ELR (cell line): ENCODE measurements at places on chromosomes 4 and X.
A peak's percentile ranks its signal among the peaks of the same experiment; 100 is the strongest.

- DNase-seq = peak; percentile 10
Measured at GRCh38 chr4:32106767-32107166, 1386.6 kb downstream of the PCDH7 start.

DNA sequence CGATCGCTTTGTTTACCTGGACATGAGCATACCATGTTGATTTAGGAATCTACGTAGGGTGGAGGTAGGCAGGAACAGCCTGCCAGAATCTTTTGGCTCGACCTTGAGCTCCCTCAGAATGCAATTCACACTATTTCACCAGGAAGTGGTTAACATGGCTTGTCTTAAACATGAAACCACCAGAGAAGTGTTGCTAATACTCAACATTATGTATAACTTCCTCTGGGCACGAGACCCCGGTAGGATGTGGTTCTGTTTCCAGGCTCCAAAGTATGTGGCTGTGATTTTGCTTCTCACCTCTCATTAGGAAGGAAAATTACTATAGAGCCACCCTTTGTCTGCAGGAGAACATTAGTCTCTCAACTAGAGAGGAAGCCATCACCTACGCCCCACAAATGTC, 59.0 kb upstream of the VCX3B start:
- DNase-seq = peak; percentile 3

DNA sequence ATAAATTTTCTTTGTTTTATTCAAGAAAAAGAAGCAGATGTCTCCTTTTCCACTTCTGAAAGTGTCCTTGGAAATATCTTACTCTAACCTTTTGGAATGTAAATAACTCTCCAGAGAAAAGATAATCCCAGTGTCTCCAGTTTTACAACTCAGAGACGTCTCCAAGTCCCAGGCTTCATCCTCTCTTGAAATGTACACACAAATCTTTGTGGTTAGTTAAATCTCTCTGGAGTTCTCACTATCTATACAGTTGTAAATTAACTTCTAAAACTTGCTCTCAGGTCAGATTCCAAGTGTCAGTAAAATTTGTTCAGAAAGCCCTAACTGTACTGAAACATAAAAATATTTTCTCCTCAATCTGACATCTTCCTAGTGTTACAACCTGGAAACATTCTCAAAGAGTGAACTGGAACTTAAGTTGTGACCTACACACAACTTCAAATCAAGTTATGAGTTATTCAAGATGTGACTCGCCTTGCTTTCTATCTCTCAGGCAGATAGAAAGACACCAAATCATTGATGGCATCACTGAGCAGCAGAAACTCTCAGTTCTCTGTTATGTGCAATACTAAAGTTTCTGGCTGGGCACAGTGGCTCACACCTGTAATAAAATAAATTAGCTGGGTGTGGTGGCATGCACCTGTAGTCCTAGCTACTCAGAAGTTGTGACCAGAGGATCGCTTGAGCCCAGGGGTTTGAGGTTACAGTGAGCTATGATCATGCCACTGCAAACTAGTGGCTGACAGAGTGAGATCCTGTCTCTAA, 284.2 kb downstream of the RCHY1 start:
- no peak for DNase-seq

- DNase-seq = no peak
Measured at GRCh38 chrX:12693754-12694153, 97.5 kb upstream of the PRPS2 start.

GRCh38 chrX:48802089-48802904, 430 bp downstream of the HDAC6 start:
- peak; percentile 84 for DNase-seq

DNA sequence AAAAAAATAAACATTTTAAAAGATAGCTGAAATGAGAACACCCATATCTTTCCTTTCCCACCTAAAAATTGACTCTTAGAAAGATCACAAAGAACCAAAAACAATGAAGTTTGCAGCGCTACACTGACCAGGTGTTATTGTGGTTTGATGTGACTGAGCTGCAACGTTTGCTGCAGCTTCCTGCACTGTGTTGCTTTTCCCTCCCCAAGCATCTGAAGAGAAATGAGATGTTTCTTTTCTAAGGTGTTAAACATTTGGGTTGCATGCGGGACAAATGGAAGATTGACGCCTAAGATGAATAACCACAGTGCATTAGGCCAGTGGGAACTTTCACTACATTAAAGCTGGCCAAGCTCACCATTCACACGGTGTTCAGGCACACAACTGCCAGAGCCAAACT, 8.9 kb downstream of the LEF1 start:
- no peak for DNase-seq

GRCh38 chrX:77444075-77444474, 3.1 kb upstream of the FGF16 start:
- no peak for DNase-seq

DNA sequence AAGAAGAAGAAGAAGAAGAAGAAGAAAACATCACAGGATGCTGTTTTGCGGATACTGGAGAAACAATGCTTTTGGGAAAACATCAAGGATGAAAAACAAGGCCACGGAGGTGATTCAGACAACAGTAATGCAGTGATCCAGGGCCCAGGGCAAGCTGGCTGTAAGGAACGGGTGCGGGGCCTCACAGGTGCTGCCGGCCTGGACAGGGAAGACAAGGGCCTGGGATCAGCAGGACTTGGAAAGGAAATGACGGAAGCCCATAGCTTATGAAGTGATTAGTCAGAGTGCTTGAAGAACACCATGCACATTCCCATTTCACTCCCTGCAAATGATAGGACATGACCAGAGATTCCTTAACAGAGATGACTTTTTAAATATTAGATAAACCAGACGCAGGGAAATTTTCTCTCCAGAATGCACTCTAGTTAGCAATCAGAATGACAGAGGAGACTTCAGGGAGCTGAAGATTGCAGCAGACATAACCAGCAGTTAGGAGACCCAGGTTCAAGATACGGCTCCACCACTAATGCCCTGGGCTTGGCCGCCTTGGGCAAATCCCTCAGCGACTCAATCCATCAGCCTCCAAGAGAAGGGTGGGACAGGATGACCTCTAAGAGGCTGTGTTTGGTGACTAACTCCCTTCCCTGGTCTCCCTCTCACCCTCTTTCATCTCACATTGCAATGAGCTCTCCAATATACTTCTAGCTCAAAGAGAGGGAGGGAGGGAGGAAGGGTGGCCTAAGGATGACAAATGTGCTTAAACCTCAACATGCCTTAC, 54.1 kb downstream of the APBB2 start:
- DNase-seq = peak; percentile 98

DNA sequence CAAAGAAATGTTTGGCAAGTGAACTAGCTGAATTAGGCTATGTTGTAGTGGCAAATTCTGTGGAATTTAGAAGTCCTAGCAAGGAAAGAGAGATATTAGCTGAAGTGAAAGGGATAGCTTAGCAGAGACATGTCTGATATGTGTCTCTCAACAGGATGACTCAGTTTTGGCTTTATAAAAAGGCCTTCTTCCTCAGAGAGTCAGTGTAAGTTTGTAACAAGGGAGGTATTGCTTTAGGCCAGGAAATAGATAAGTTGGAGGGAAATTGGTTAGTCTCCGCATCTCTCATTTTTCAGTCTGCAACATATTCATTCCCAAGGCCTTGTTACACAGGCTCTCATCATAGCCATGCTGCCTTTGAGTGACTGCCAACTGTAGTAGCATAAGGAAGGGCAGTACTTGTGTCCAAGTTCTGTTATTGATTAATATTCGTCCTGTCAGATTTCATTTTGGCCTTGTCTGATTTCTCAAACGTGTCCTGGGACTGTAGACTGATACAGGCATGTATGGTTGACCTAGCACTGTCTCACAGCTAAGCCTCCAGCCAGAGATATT, 4.0 kb downstream of the TMEM164 start:
- DNase-seq = peak; percentile 4

GRCh38 chrX:107699616-107700015, 71.3 kb downstream of the PRPS1 start:
- DNase-seq = no peak

DNA sequence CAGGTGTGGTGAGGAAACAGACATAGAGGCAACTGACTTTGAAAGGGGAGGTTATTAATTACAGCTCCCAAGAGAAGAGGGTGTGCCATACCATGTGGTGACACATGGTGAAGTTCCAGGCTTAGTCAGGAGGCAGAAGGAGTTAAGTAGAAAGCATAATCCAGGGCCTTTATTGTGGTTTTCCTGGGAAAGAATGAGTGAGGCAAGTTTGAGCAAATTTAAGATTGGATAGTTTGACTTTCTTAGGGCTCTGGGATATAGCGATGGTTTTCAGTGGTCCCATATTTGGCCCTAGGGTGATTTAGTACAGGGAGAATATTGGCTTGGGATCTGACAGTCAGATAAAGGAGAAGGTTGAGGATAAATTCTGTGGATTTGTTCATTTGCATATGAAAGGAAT, 495.9 kb upstream of the FSTL5 start:
- peak; percentile 13 for DNase-seq

- peak; percentile 54 for DNase-seq
Measured at GRCh38 chrX:40012868-40013265, 84.9 kb downstream of the BCOR start.

DNA sequence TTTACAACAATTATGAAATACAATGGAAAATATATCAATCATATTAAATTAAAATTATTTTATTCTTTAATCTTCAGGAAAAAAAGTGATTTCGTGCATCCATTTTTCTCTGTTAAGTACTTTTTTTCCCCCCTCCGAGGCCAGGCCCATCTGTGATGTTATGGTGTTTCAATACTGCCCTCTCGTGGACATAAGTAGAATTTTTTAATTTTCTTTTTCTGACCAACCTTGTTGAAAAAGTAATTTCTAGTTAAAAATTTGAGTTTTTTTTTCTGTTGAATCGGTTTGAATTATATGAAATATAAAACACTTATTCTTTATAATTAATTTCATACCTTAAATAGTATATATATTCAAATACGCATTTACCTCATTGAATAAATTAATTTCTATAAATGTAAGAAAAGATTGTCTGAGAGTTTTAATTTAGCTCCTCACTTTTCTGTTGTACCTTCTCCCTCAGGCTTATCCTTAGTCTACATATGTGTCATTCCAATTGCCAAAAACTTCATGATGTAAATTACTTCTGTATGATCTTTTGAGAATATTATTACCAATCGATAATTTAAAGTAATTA, 175.8 kb upstream of the TECRL start:
- peak; percentile 64 for DNase-seq
